Daoy (cell line): ENCODE measurements at places on chromosomes 6 and 20. TPM values are rescaled to one million over a fixed set of nuclear protein-coding genes. Genes with fewer than 3 reads are reported as not detected.

Gene TEAD3
- 6.9 and 7.3 TPM in 2 replicates for total RNA-seq

Gene SPATA25
- total RNA-seq: not detected in 2 replicates

Gene NEDD9
- 20.5 and 21.8 TPM in 2 replicates for total RNA-seq

- no peak for DNase-seq
Observed at GRCh38 chr6:12068899-12069557, 56.9 kb downstream of the HIVEP1 start.

DNA sequence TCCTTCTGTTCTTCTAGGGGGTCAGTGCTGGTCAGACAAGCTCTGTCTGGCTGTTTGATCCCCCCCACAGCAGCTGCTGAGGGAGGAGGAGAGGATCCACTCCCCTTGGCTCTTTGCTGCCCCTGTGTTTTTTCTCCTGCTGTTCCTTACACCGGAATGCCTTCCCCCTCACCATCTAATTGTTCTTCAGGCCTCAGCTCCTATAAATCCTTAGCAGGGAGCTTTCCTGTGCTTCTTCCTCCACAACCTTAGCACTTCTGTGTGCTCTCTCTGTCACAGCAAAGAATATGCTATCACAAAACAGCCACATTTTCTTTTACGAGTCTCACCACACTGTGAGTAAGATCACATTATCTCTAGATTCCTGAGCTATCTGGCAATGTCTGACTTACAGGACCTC lies 196.6 kb downstream of the OTOR start:
- DNase-seq: no peak

- peak; percentile 36 for DNase-seq
Observed at GRCh38 chr6:85049282-85049681, 284.9 kb upstream of the TBX18 start.

DNA sequence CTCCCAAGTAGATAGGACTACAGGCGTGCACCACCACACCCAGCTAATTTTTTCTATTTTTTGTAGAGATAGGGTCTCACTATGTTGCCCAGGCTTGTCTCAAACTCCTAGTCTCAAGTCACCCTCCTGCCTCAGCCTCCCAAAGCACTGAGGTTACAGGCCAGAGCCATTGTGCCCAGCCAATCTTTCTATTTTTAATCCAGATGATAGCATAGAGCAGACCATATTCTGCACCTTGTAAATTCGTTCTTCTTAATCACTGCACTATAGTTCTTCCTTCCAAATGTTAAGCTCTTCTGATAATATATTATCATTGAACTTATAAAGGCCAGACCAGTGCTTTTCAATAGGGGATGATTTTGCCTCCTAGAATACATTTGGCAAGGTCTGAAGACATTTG lies 24.0 kb upstream of the CNKSR3 start:
- no peak for DNase-seq

DNA sequence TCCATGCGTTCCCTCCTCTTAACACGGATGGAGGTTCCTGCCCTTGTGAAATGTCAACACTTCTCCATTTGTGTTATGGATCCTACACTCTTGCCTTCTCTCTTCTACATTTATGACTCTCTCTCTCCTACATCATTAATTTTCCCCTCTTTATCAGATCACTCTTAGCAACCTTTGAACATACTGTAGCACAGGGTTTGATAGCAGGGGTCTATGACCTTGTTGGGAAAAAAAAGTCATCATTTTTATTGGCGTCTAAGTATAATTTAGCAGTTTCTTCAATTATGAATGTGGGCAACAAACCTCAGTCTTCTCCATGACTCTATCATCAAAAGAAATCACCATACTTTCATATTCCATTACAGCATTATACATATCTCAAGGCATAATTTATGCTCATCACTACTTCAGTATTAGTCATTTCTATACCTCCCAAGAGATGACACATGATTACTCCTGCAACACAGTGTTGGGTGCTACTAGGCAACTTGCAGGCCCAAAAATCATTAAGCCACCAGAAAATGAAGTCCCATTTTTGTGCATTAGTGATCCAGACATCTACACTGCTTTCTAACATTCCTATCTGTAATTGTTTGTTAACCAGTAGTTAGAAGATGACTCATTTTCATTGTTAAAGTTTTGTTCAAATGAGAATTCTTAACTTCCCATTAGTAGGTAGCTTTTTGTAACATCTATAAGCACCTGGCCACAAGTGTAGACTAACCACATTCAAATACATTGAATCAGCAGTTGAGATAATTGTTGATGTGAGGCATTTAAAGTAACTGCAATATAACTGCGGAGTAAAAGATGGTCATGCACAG lies 9.5 kb downstream of the CYP39A1 start:
- no peak for DNase-seq
